Dermis blood vessel endothelial cell (primary cell): ENCODE measurements at places on chromosomes 2 and 18. TPM values are rescaled to one million over a fixed set of nuclear protein-coding genes. Genes with fewer than 3 reads are reported as not detected.

TRIB2 gene
- total RNA-seq: 73.6 and 141 TPM in 2 replicates

GAL3ST2 gene
- total RNA-seq: not detected in 2 replicates

ZEB2 gene
- 5.3 and 8.4 TPM in 2 replicates for total RNA-seq

MGAT5 gene
- total RNA-seq: 133 and 168 TPM in 2 replicates

NEUROD1 gene
- total RNA-seq: not detected in 2 replicates

INPP5D gene
- total RNA-seq: 45.3 and 45.7 TPM in 2 replicates

VSNL1 gene
- total RNA-seq: 0.14 TPM in 1 of 2 replicates, not detected in the other

RPE gene
- total RNA-seq: 103 and 144 TPM in 2 replicates

UCN gene
- 0.37 and 1.0 TPM in 2 replicates for total RNA-seq

ELOA2 gene
- not detected in 2 replicates for total RNA-seq

MC4R gene
- not detected in 2 replicates for total RNA-seq

ZNF385B gene
- not detected in 2 replicates for total RNA-seq

PER2 gene
- 1.2 and 3.0 TPM in 2 replicates for total RNA-seq

CPO gene
- not detected in 2 replicates for total RNA-seq

PLGLB2 gene
- total RNA-seq: 0.65 and 1.7 TPM in 2 replicates

ANKRD62 gene
- total RNA-seq: not detected in 2 replicates
